ENCODE measurements at places on chromosomes 6 and 20. TPM values are rescaled to one million over a fixed set of nuclear protein-coding genes. Genes with fewer than 3 reads are reported as not detected.

DNA sequence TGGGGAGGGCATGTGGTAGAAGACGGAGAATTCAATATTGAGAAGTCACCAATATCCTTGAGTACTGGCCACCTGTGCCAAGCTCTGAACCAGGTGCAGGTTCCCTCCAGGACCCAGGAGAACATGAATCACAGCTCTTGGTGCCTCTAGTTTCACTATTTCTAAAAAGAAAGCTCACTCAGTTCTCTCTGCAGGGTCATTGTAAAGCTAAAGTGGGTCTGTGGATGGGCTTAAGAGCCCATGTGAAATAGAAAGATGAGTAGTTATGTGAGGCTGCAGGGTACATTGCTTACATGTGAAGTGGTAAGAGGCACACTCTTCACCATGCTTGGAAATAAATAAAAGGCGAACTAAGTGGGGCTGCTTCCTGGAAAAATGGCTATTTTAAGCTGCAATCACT lies 43.6 kb downstream of the ZNF831 start:
- H3K4me1 ChIP-seq: peaks cover 7% of the 10 kb centered on the region
- H3K27ac ChIP-seq: no peak overlapping the region
- DNase-seq: peak; percentile 35
- H3K27me3 ChIP-seq: peaks cover 7% of the 10 kb centered on the region
- H3K4me3 ChIP-seq: no peak overlapping the region

GRCh38 chr20:54158226-54158625 lies 15.6 kb downstream of the CYP24A1 start:
- no peaks in the 10 kb centered on the region for H3K4me1 ChIP-seq
- H3K36me3 ChIP-seq: no peaks in the 10 kb centered on the region
- H3K27me3 ChIP-seq: no peaks in the 10 kb centered on the region
- no peak for DNase-seq
- no peak overlapping the region for H3K4me3 ChIP-seq

- no peak overlapping the region for H3K4me3 ChIP-seq
- no peaks in the 10 kb centered on the region for H3K4me1 ChIP-seq
- no peaks in the 10 kb centered on the region for H3K27me3 ChIP-seq
- H3K36me3 ChIP-seq: no peaks in the 10 kb centered on the region
- H3K27ac ChIP-seq: peak overlapping the region; percentile 77
Observed at GRCh38 chr20:51492167-51493092, 50.1 kb downstream of the NFATC2 start.

DNA sequence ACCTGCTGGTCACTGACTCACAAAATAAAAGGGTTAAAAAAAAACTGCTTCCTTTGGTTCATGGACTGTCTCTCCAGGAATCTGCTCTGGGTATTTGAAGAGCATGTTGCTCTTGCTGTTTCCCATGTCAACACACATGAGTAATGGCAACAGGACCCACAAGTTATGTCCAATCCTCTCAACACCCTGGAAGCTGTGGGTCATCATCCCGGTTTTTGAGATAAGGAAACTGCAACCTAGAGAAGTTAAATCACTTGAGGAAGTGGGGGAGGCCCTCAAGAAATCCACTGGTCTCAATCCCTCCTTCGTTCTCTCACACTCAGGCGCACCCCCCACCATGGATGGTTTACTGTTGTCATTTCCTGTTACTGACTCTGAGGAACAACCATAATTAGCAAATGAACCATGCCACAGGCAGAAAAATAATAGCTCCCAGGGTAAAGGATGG lies 12.4 kb downstream of the MAP1LC3A start:
- no peaks in the 10 kb centered on the region for H3K27me3 ChIP-seq

DNA sequence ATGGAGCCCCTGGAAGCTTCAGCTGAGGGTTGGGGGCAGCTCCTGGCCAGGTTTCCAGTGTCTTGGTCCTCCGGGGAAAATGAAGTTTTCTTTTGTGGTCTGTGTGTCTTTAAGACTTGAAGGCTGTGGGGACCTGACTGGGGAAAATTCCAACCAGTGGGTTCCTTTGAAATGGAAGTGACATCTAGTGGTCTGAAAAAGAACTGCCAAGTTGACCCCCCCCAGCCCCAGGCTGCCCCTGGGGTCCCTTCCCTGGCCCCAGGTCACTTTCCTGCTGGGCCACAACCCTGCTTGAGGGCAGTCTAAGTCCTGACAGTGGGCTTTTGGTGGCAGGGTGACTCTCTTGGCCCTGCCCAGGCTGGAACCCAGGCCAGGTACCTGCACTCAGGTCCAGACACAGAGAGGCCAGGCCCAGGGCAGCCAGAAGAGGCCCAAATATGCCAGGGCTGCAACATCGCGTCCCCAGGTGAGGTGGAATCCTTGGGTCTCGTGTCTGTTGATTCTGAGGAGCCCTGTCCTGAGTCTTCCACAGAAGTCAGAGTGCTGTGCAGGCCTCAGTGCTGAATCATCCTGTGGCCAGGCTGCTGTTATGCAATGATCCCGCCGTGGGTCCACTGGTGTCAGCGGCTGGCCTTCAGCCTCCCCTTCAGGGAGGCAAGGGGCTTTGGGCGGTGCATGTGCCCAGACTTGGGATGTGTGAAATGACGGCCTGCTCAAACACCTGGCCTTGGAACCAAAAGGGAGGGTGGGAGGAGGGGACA lies 68.4 kb downstream of the VEGFA start:
- H3K27me3 ChIP-seq: no peaks in the 10 kb centered on the region
- no peak overlapping the region for H3K4me3 ChIP-seq

DNA sequence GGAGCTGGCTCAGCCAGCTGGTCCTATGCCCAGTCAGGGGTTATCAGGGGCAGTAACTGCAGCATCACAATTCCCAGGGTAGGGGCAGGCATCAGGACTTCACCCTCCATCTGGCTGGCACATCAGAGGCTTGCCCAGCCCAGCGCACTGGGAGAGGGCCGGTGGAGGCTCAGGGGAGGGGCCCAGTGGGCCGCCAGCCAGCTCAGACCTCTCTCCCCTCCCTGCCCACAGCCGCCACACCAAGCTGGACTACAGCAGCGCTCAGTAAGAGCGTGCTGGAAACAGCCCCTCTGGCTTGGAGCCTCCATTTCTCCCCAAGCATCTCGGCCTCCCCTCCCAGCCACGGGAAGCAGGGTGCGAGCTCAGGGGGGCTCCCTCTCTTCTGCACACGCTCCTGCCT lies 22.0 kb downstream of the ADA start:
- no peak for DNase-seq
- H3K27ac ChIP-seq: no peak overlapping the region
- no peaks in the 10 kb centered on the region for H3K36me3 ChIP-seq
- H3K27me3 ChIP-seq: no peaks in the 10 kb centered on the region
- peaks cover 4% of the 10 kb centered on the region for H3K4me1 ChIP-seq

- H3K27ac ChIP-seq: no peak overlapping the region
- H3K4me1 ChIP-seq: no peaks in the 10 kb centered on the region
- H3K27me3 ChIP-seq: no peaks in the 10 kb centered on the region
- peaks cover 15% of the 10 kb centered on the region for H3K36me3 ChIP-seq
- no peak overlapping the region for H3K4me3 ChIP-seq
Observed at GRCh38 chr6:25473447-25473846, 178.6 kb upstream of the SCGN start.

- no peak overlapping the region for H3K27ac ChIP-seq
- DNase-seq: no peak
- no peaks in the 10 kb centered on the region for H3K36me3 ChIP-seq
- H3K27me3 ChIP-seq: no peaks in the 10 kb centered on the region
- peaks cover under 1% of the 10 kb centered on the region for H3K4me1 ChIP-seq
- H3K4me3 ChIP-seq: peak overlapping the region; percentile 23
Observed at GRCh38 chr6:134199848-134200606, 117.9 kb downstream of the SGK1 start.

GRCh38 chr20:17560344-17561074 lies 9.4 kb upstream of the DSTN start:
- no peaks in the 10 kb centered on the region for H3K27me3 ChIP-seq
- H3K36me3 ChIP-seq: no peaks in the 10 kb centered on the region
- no peaks in the 10 kb centered on the region for H3K4me1 ChIP-seq
- H3K27ac ChIP-seq: no peak overlapping the region
- no peak overlapping the region for H3K4me3 ChIP-seq

DNA sequence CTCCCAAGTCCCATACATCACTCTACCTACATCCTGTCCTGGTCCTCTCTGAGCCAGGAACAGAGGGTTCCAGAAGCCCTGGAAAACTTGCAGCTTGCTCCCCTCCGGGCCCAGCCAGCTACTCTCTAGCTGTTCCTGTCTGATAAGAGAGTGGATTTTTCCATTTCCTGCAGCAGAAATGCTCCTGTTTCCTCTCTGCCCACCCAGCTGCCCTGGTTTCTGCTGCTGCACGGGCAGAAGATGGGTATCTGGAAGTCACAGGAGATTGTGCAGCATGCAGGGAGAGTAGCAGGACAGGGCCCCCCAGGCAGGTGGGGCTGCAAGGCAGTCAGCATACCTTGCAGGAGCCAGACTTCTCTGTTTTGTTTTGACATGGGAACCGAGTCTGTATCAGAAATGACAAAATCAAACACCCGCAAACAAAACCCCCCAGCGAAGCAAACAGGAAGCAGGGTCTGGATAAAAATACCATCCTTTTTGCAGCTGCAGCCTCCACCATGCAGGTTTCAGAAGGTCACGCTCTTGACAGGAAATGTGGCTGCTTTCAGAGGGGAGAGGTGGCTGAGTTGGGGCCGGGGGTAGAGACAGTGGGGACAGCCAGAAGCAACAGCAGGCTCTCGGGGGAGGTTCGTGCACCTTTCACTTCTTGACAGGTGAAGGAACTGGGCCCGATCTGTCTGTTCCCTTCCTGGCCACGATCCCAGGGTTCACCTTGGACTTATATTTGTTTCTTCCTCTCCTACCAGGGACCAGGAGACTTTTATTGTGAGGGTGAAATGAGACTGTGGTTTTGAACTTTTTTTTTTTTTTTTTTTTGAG lies 50.8 kb upstream of the FAM83D start:
- no peak overlapping the region for H3K4me3 ChIP-seq
- no peaks in the 10 kb centered on the region for H3K36me3 ChIP-seq
- H3K27ac ChIP-seq: no peak overlapping the region
- DNase-seq: no peak

DNA sequence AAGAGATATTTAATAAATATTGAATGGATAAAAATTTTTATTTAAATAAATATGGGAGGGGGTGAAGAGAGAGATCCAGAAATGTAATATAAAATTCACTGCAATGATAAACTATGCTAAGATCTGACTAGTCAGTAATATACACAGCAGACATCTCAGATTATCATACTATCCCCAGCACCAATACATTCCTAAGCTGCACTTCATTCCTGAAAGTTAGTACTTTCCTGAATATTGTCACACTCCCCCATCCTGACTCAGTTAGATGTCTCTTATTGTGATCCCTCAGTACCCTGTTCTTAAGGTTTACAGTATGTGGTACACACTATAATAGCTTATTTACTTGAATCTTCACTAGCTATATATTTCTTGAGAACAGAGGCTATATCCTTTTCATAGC lies 88.3 kb upstream of the KCNQ5 start:
- no peak for DNase-seq
- H3K27ac ChIP-seq: no peak overlapping the region
- H3K4me3 ChIP-seq: peak overlapping the region; percentile 13
- no peaks in the 10 kb centered on the region for H3K36me3 ChIP-seq
- peaks cover 13% of the 10 kb centered on the region for H3K4me1 ChIP-seq

- no peak overlapping the region for H3K4me3 ChIP-seq
- H3K27ac ChIP-seq: no peak overlapping the region
- H3K36me3 ChIP-seq: no peaks in the 10 kb centered on the region
- DNase-seq: no peak
- H3K4me1 ChIP-seq: no peaks in the 10 kb centered on the region
- H3K27me3 ChIP-seq: no peaks in the 10 kb centered on the region
Observed at GRCh38 chr6:1798965-1799325, 189.2 kb downstream of the FOXC1 start.

GRCh38 chr6:103273048-103273447 lies 1586.7 kb downstream of the HACE1 start:
- peaks cover 3% of the 10 kb centered on the region for H3K4me1 ChIP-seq
- no peaks in the 10 kb centered on the region for H3K36me3 ChIP-seq
- DNase-seq: no peak
- H3K27ac ChIP-seq: no peak overlapping the region
- H3K4me3 ChIP-seq: peak overlapping the region; percentile 12

DNA sequence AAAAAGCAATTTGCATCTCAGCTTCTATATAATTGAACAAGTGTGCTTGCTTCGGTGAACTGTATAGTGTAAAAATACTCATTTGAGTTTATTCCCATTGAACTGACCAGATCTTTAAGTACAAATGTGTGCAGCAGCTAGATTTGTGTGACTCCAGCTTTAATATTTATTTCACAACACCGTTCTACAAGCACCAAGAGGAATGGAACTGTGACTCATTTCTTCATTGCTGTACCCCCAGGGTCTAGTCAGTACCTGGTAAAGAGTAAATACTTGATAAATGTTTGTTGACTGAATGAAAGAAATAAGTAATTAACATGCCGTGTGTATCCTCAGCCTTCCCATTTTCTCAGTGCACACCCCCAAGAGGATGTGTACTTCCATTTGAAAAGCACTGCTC lies 464.8 kb downstream of the CBLN4 start:
- no peaks in the 10 kb centered on the region for H3K4me1 ChIP-seq
- H3K27ac ChIP-seq: no peak overlapping the region
- H3K4me3 ChIP-seq: no peak overlapping the region
- no peaks in the 10 kb centered on the region for H3K27me3 ChIP-seq

DNA sequence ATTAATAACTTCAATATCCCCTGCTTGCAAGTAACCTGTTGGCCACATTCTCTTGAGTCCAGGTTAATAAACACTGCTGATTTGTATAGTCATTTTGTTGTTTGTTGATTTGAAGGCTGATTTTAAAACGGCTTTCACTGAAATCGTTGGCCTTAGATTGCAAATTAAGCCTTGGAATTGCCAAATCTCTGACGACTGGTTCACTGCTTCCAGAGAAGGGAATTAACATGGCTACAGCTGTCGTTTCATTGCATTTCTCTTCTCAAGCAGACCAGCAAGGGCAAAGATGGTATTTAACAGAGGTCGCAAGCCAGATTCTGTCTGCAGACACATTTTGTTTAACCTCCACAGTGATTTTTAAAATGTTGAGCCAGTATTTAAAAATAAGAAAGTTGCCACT lies 470.9 kb downstream of the TFAP2A start:
- H3K27ac ChIP-seq: no peak overlapping the region
- H3K4me1 ChIP-seq: no peaks in the 10 kb centered on the region
- no peaks in the 10 kb centered on the region for H3K27me3 ChIP-seq
- H3K4me3 ChIP-seq: no peak overlapping the region
- no peaks in the 10 kb centered on the region for H3K36me3 ChIP-seq

GRCh38 chr6:137089305-137089704 lies 44.5 kb upstream of the IL20RA start:
- H3K27ac ChIP-seq: no peak overlapping the region
- no peak overlapping the region for H3K4me3 ChIP-seq
- no peaks in the 10 kb centered on the region for H3K27me3 ChIP-seq
- no peaks in the 10 kb centered on the region for H3K36me3 ChIP-seq

The ARG1 gene
- not detected for total RNA-seq

The EEF1A2 gene
- total RNA-seq: 19.5 TPM

The TINAG gene
- total RNA-seq: not detected

The PROKR2 gene
- total RNA-seq: not detected

The SGK2 gene
- total RNA-seq: 1.6 TPM

The PKIB gene
- 56.1 TPM for total RNA-seq

The SLC17A3 gene
- total RNA-seq: not detected

The TFAP2A gene
- total RNA-seq: 0.69 TPM

The FAM217A gene
- total RNA-seq: not detected

The KHDC1L gene
- not detected for total RNA-seq

The C4B gene
- 3.5 TPM for total RNA-seq

The MUC22 gene
- total RNA-seq: not detected

The GPLD1 gene
- 7.9 TPM for total RNA-seq

The XRN2 gene
- 78.3 TPM for total RNA-seq

The LTA gene
- not detected for total RNA-seq

The MCCD1 gene
- total RNA-seq: not detected

Data from endodermal cell (in vitro differentiated cells).